ENCODE measurements at places on chromosomes 12 and 14.

DNA sequence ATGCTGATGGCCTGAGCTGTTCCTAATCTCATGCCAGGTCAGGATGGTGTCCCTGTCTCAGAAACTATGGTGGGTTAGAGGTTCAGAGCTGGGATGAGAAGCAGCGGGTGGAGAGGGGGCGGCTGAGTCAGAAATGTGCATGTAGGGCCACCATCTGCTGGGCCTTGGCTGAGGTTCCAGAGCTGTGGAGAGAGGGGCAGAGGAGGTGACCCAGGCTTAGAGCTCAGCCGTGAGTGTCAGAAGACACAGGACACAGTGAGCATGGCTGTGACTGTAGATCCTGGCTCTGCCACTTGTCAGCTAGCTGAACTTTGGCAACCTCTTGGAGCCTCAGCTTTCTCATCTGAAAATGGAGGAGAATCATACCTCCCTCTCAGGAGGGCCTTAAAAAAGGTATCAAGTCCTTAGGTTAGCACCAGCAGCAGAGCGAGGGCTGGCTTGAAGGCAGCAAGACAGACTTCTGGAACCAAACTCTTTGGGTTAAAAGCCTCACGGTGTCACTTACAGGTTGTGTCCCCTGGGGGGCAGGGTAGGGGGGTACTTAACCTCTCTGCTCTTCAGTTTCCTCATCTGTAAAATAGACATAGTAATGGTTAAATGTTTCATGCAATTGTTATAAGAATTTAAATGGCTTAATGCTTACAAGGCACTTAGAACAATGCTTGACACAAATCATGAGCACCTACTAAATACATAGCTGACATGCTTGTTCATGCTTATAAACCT lies 34.8 kb downstream of the TMEM229B start:
- DNase-seq, result no peak

GRCh38 chr14:88322504-88323085 lies 474 bp downstream of the KCNK10 start:
- no peak for DNase-seq

DNA sequence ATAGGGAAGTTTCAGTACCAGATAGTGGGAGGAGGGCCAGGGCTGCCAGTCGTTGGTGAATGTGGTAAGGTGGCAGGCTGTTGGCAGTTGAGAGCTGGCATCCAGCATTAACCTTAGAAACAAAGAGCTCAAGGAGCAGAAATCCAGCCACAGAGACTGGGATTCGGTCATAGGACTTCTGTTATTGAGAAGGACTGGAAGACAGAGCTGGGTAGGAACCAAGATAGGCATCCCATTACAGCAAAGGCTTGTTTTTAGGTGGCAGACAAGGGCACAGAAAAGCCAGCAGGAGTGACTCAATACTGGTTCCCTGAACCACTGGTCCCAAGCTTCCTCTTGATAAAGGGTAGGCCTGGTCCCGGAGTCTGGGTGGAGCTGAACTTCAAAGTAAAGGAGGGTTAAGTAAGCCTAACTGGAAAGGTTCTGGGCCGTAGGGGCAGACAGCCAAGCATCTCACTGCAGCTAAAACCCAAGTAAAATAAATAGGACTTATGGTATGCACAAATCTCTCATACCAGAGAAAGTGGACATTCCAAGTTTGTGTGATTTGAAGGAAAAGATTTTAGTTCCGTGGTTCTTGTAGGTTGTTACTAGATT lies 147.9 kb downstream of the ETV6 start:
- DNase-seq, result no peak

- DNase-seq, result no peak
These were observed 376.8 kb downstream of the FUT8 start for GRCh38 chr14:65789363-65789762.

GRCh38 chr12:122093098-122093883 lies 14.7 kb downstream of the MLXIP start:
- no peak for DNase-seq

DNA sequence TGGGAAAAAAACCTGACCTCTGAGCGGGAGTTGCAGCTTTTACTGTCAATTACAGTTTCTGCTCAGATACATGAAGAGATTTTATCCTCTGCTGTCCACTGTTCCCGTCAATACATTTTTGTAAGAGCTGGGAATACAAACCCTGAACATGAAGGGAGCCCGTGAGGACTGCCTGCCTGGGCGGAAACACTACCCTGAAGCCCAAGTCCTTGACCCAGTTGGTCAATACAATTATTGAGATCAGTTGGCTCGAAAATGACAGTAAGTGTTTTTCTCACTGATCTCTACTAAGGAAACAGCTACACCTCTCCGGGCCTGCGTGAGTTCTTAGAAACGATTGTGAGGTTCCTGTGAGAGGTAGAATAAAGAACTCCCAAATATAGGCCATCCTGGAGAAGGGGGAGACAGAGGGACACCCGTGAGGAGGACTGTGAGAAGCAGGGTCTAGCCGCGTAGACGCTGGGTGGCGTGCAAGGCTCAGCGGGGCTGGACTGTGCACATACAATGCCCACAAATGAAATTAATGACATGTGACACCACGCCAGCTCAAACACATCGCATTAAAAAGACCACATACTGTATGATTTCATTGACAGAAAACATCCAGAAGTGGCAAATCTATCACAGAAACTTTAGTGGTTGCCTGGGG lies 509.5 kb downstream of the TMEM132D start:
- no peak for DNase-seq

DNA sequence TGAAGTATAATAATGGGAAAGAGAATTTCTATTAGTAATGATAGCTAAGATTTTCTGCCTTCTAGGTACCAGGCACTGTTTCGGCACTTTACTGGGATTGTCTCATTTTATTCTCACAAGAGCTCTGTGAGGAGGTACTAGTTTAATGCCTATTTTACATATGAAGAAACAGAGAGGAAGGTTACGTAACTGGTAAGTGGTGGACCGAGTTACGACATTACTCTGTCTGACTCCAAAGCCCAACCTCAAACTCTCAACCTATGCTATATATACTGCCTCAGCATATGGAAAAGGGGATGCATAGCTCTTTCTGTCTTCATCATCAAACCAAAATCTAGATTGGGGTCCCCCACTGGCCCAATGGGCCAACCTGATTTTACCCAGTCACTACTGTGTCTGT lies 133.5 kb downstream of the KTN1 start:
- DNase-seq, result no peak

DNA sequence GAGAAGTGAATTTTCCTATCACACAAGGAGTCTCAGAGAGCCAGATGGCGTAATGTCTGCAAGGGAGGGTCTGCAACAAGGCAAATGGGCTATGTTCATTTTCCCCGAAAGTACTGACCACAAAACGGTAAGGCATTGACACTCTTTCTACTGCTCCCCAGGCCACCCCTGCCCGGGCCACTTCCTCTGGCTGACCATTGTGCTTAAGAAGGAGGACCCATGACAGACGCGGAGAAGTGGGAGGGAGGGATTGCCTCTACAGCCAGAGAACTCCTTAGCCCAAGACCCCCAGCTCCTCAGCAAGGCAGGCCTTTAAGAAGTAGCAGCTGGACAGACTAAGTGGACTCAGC lies 1.2 kb downstream of the NCKAP5L start:
- DNase-seq, result no peak

DNA sequence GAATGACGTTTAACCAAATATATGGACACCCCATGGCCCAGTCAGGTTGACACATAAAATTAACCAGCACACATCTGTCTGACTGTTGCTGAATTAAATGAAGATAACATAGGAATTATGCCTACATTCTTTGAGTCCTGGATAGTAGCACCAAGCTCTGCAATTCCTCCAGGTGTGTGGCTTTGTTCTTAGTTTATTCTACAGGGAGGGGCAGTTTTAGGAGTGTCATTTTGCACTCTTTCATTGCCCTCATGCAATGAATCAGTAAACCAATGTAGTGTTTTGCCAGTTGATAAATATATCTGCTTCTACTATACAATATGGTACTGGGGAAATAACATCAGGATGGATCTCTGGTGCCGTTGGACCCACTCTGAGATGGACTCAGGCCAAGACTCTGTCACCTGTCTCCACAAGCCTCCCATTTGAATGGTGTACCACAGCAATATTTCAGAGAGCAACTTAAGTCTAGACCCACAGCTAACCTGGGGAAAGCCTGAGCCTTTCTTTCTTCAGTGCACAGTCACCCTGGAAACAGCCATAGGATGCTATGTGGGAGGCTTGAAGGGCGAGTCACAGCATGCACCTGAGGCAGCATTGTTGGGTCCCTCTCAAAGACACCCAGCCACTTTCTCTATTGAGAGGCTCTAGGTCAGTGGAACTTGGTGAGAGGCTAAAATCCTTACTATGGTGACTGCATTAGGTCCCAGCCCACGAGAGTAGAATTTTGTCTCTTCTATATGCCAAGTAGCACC lies 73.2 kb downstream of the ANO4 start:
- no peak for DNase-seq

GRCh38 chr14:105143451-105144025 lies 25.0 kb downstream of the JAG2 start:
- DNase-seq, result no peak

- DNase-seq, result no peak
These were observed 95.8 kb downstream of the NELL2 start for GRCh38 chr12:44780221-44780790.

DNA sequence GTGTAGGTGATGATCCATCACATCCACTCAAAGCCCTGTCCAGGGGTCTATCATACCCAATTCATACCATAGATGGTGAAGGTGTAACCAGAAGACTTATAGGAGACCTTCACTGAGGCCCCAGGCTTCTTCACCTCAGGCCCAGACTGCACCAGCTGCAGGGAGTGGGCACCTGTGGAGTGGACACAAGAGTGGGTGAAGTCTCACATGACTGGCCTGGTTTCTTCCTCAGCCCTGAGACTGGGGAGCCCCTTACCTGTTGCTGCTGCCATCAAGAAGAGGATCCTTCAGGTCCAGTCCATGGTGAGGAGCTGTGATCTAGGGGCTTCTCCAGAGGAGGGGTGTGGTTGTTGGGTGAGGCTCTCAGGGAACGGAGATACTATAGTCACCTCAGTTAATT lies 851.0 kb downstream of the TMEM121 start:
- DNase-seq, result no peak

- no peak for DNase-seq
These were observed 99.5 kb downstream of the SYNE2 start for GRCh38 chr14:63952053-63952932.

DNA sequence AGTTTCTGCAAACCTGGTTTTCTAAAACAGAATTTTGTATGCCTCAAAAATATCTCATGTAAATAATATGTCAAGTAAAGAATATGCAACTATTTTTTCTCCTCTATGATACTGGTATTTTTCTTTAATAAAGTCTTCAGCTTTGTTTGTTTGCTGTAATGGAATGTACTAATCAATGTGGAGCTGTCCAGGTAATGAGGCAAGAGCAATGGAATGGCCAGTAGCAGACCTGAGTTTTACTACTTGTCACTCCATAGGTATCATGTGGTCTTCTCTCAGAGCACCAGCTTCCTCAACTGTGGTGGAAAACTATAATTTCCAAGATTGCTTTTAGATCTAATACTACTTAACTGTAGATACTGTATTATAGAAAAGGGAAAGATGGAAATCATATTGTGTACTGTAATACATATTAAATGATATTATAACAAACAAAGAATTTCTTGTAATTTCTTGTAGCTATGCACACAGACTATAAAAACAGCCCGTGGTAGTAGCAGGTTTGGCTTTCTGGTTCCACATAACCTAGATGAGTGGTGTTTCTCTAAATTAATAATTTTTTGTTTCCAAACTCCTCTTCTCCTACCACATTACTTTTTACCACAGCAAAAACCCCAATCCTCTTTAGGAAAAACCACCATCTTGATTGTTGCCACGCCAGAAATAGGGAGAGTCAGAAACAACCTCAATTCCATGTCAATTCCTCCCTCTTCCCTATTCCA lies 70.6 kb downstream of the KIF21A start:
- no peak for DNase-seq

DNA sequence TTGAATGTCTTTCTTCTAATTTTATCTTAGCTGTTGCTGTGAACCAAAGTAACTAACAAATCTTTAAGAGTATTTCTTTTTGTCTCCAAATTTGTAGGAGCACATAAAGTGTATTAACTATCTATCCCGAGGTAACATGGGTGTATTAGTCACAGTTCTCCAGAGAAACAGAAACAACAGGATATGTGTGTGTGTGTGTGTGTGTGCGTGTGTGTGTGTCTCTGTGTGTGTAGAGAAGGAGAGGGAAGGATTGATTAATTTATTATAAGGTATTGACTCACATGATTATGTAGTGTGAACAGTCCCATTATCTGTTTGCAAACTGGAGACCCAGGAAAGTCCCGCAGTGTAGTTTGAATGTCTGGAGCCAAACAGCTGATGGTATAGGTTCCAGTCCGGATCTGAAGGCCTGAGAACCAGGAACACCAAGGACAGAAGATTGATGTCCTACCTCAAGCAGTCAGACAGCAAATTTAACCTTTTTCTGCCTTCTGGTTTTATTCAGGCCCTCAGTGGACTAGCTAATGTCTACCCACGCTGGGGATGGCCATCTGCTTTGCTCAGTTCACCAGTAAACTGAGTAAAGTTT lies 14.4 kb downstream of the G2E3 start:
- DNase-seq, result no peak

GRCh38 chr12:65497660-65498059 lies 219.2 kb downstream of the MSRB3 start:
- no peak for DNase-seq

GRCh38 chr12:1768615-1769014 lies 51.8 kb upstream of the LRTM2 start:
- DNase-seq, result no peak

GRCh38 chr12:52277486-52278245 lies 3.2 kb downstream of the KRT86 start:
- DNase-seq, result no peak

DNA sequence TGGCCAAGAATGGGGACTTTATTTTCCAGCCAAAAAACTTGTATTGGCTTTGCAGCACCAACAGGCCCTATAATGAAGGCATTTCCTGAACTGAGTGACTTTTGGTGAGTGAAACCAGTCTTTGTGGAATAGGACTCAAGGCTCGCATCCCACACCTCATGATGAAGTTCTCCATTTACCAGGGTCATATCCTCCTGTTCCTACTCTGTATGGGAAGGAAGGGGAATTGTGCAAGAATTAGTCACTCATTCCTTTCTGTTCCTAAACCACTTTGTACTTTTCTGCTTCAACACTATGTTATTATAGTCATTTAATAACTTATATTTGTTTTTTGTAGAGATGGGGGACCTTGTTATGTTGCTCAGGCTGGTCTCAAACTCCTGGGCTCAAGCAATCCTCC lies 2.3 kb upstream of the SPATS2 start:
- DNase-seq, result no peak

GRCh38 chr12:11822081-11822834 lies 172.8 kb downstream of the ETV6 start:
- no peak for DNase-seq

DNA sequence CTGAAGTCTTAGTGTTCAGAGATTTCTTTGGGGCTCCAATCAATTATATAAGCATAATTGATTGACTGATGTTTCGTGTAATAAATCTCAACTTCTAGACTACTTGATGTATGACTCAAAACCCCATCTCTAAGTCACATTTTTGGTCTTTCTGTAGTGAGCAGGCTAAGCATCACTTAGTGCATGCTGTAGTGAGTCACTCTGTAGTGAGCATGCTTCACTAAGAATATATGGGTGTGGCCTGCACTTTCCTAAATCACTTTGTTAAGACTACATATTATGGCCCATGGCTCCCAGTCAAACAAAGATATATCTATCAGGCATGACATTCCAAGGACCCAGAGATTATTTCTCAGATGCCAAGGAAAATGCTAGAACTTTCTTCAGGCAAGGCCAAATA lies 909.4 kb upstream of the LRFN5 start:
- DNase-seq, result no peak

Data from stimulated activated CD4-positive, alpha-beta T cell treated with anti-CD3 and anti-CD28 coated beads, Interleukin-15, amount 100 ng/mL, for 1 hour (primary cell).